ENCODE measurements at places on chromosomes 13 and 19. TPM values are rescaled to one million over a fixed set of nuclear protein-coding genes. Genes with fewer than 3 reads are reported as not detected.
A peak's percentile ranks its signal among the peaks of the same experiment; 100 is the strongest.

GRCh38 chr19:4357921-4358326 lies 14.6 kb downstream of the MPND start:
- no peak overlapping the region for H3K27ac ChIP-seq
- no peak overlapping the region for H3K4me3 ChIP-seq
- H3K36me3 ChIP-seq, result peaks cover 82% of the 10 kb centered on the region
- DNase-seq, result no peak
- H3K4me1 ChIP-seq, result no peaks in the 10 kb centered on the region

- no peak for DNase-seq
- H3K27me3 ChIP-seq, result no peaks in the 10 kb centered on the region
- H3K27ac ChIP-seq, result peak overlapping the region; percentile 98
- peaks cover 57% of the 10 kb centered on the region for H3K4me1 ChIP-seq
- H3K36me3 ChIP-seq, result peaks cover 16% of the 10 kb centered on the region
- peak overlapping the region; percentile 82 for H3K4me3 ChIP-seq
These were observed 1.1 kb downstream of the ZNF787 start for GRCh38 chr19:56120002-56120370.

- H3K36me3 ChIP-seq, result no peaks in the 10 kb centered on the region
- no peaks in the 10 kb centered on the region for H3K27me3 ChIP-seq
- DNase-seq, result peak; percentile 72
- H3K4me3 ChIP-seq, result peak overlapping the region; percentile 13
- H3K27ac ChIP-seq, result no peak overlapping the region
These were observed 45.7 kb upstream of the ZNF730 start for GRCh38 chr19:23071147-23071511.

- H3K27ac ChIP-seq, result no peak overlapping the region
- no peaks in the 10 kb centered on the region for H3K36me3 ChIP-seq
- H3K4me3 ChIP-seq, result no peak overlapping the region
- H3K27me3 ChIP-seq, result no peaks in the 10 kb centered on the region
- no peak for DNase-seq
These were observed 241.6 kb upstream of the MAB21L1 start for GRCh38 chr13:35718084-35718483.

CEACAM1 gene
- 24.0 TPM for total RNA-seq

- no peaks in the 10 kb centered on the region for H3K4me1 ChIP-seq
- DNase-seq, result no peak
- H3K4me3 ChIP-seq, result no peak overlapping the region
- no peaks in the 10 kb centered on the region for H3K36me3 ChIP-seq
These were observed 776.3 kb downstream of the EFNB2 start for GRCh38 chr13:105758918-105759860.

GRCh38 chr19:32914879-32915660 lies 45.5 kb upstream of the SLC7A9 start:
- no peaks in the 10 kb centered on the region for H3K36me3 ChIP-seq
- H3K27me3 ChIP-seq, result no peaks in the 10 kb centered on the region
- no peaks in the 10 kb centered on the region for H3K4me1 ChIP-seq

GRCh38 chr13:78827471-78827870 lies 168.5 kb upstream of the OBI1 start:
- no peak overlapping the region for H3K27ac ChIP-seq
- no peaks in the 10 kb centered on the region for H3K27me3 ChIP-seq
- DNase-seq, result no peak

- DNase-seq, result no peak
- H3K27ac ChIP-seq, result no peak overlapping the region
- no peaks in the 10 kb centered on the region for H3K27me3 ChIP-seq
These were observed 36.5 kb downstream of the TFDP1 start for GRCh38 chr13:113621046-113621445.

- H3K27ac ChIP-seq, result no peak overlapping the region
- H3K27me3 ChIP-seq, result no peaks in the 10 kb centered on the region
- H3K4me3 ChIP-seq, result no peak overlapping the region
- H3K36me3 ChIP-seq, result no peaks in the 10 kb centered on the region
- H3K4me1 ChIP-seq, result no peaks in the 10 kb centered on the region
These were observed 240.7 kb upstream of the IPO5 start for GRCh38 chr13:97712770-97713169.

- H3K4me3 ChIP-seq, result no peak overlapping the region
- H3K27me3 ChIP-seq, result peaks cover 4% of the 10 kb centered on the region
- H3K27ac ChIP-seq, result no peak overlapping the region
- no peaks in the 10 kb centered on the region for H3K36me3 ChIP-seq
- peaks cover 6% of the 10 kb centered on the region for H3K4me1 ChIP-seq
These were observed 353.8 kb downstream of the DNAJC15 start for GRCh38 chr13:43377149-43377548.

GIPR gene
- 5.4 TPM for total RNA-seq

DNA sequence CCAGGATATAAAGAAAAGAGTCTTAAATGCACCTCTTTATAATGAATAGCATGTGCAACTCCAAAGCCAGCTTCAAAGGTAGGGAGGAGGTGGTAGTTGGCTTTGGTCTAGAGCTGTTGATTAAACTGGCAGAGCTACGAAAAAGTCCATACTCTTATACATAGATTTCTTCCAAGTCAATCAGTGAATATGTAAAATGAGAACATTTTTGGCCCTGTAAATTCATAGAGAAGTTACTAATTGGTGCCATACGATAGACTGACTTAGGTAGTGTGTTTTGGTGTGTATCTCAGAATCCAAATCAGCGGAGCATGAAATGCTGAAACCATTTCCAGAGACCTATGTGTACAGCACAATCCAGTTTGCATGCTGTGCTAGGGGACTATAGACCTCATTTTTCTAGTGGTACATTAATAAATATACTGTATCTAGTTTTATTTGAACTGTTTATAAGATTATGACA lies 17.1 kb upstream of the DPY19L3 start:
- H3K36me3 ChIP-seq, result no peaks in the 10 kb centered on the region
- H3K27ac ChIP-seq, result no peak overlapping the region
- DNase-seq, result no peak
- H3K27me3 ChIP-seq, result no peaks in the 10 kb centered on the region

GRCh38 chr19:52070496-52070895 lies 21.9 kb upstream of the ZNF432 start:
- H3K36me3 ChIP-seq, result peaks cover 100% of the 10 kb centered on the region
- no peaks in the 10 kb centered on the region for H3K4me1 ChIP-seq
- H3K27ac ChIP-seq, result no peak overlapping the region
- no peak for DNase-seq
- no peaks in the 10 kb centered on the region for H3K27me3 ChIP-seq

REEP6 gene
- total RNA-seq, result 2.0 TPM

DNA sequence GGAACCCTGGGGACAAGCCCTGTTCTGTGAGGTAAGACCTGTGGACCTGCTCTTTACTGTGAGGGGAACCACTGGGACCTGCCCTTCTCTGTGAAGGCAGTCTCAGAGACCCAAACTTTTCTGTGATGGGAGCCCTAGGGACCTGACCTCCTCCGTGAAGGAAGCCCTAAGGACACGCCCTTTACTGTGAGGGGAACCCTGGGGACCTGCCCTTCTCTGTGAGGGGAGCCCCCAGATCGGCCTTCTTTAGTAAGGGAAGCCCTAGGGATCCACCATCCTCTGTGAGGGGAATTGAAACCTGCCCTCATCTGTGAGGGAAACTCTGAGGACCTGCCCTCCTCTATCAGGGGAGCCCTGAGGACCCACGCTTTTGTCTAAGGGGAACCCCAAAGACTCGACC lies 343.5 kb downstream of the UQCRFS1 start:
- H3K4me3 ChIP-seq, result no peak overlapping the region
- no peaks in the 10 kb centered on the region for H3K36me3 ChIP-seq
- DNase-seq, result no peak
- no peaks in the 10 kb centered on the region for H3K4me1 ChIP-seq

OR7D2 gene
- 0.10 TPM for total RNA-seq

DNA sequence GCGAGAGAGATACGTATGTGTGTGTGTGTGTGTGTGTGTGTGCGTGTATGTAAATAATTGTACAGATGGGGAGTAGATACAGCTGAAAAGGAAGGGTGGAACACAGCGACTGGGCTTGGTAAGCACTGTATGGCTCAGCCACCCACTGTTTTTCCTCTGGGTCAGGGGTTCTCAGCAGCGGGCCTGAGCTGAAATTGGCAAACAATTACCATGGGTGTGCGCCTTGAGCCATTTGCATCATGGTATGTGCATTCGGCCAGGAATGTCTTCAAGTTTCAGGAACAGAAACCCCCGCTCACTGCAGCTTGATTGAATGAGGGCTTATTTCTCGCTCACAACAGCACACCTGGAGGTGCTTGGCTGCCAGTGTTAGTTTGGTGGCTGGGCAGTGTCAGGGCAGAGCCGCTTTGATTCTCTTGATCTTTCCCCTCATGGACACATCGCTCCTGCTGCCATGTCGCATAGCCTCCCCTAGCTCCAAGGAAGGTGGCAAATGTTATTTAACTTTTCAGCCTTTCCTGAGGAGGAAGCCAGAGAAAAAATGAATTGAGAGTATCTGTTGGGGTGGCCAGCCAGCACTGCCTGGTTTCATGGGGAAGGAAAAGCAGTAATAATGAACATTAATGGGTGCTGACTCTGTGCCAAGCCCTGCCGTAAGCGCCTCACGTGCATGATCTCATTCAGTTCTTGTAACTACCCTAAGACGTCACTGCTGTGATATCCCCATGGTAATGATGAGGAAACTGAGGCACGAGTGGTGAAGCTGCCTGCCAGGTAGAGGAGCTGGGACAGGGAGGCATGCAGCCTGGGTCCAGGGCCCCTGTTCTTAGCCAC lies 126.9 kb downstream of the SIPA1L3 start:
- H3K27ac ChIP-seq, result no peak overlapping the region
- H3K4me1 ChIP-seq, result peaks cover 24% of the 10 kb centered on the region
- H3K27me3 ChIP-seq, result no peaks in the 10 kb centered on the region
- H3K4me3 ChIP-seq, result no peak overlapping the region
- no peaks in the 10 kb centered on the region for H3K36me3 ChIP-seq
- peak; percentile 20 for DNase-seq

- DNase-seq, result no peak
- no peak overlapping the region for H3K27ac ChIP-seq
- no peak overlapping the region for H3K4me3 ChIP-seq
These were observed 202.3 kb upstream of the KLHL1 start for GRCh38 chr13:70310396-70311119.

GRCh38 chr13:96053003-96053703 lies at the start of gene UGGT2:
TSS of gene UGGT2 (minus strand) at chr13:96053401. CDS start at chr13:96053312, 89 bp downstream.
- H3K4me3 ChIP-seq, result peak within 1 kb of the TSS; percentile 91
- H3K27me3 ChIP-seq, result no peaks in the 10 kb centered on the region
- peaks cover 5% of the 10 kb centered on the region for H3K4me1 ChIP-seq

DNA sequence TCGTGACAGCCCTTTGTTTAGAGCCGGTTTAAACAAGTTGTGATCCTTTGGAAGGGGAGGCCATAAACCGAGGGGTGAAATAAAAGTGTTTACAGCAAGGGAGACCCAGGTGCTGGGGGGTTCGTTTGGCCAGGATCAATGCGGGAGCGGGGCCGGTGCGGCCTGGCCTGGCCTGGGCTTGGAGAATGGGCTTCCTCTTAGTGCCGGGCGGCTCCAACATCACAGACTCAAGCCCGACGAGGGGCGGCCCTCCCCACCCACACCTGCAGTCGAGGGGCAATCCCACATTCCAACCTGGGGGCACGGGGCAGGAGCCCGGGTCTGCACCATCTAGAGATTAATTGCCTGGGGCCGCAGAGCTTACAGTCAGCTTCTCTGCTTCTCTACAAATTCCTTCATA lies 42.8 kb upstream of the GTF3A start:
- H3K36me3 ChIP-seq, result no peaks in the 10 kb centered on the region
- peaks cover 16% of the 10 kb centered on the region for H3K27me3 ChIP-seq
- H3K4me1 ChIP-seq, result no peaks in the 10 kb centered on the region

- DNase-seq, result no peak
- no peak overlapping the region for H3K4me3 ChIP-seq
- no peaks in the 10 kb centered on the region for H3K36me3 ChIP-seq
These were observed 930.3 kb upstream of the PCDH9 start for GRCh38 chr13:68160466-68160865.

DNA sequence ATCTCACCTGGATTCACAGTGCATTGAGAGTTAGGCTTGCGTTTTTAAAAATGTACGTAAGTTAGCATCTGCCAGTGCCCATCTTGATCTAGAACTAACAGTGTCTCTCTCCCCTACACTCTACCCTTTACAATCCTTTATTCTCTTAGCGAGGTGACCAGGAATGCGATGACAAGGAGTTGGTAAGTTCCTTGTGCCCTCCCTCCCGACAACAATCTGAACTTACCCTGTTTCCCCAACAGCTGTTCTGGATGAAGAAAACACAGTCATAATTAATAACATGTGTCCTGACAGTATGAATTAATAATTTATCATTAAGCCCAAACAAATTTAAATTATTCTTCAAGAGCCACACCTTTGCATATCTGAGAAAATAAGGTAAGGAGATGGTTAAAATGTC lies 6.3 kb downstream of the TSHZ3 start:
- H3K36me3 ChIP-seq, result no peaks in the 10 kb centered on the region
- H3K27me3 ChIP-seq, result peaks cover 48% of the 10 kb centered on the region
- no peak overlapping the region for H3K4me3 ChIP-seq
- DNase-seq, result no peak
- no peak overlapping the region for H3K27ac ChIP-seq

ZGLP1 gene
- total RNA-seq, result 7.8 TPM

GRCh38 chr13:59843040-59843439 lies 320.7 kb downstream of the DIAPH3 start:
- H3K27ac ChIP-seq, result no peak overlapping the region
- no peak for DNase-seq
- H3K27me3 ChIP-seq, result no peaks in the 10 kb centered on the region
- no peaks in the 10 kb centered on the region for H3K36me3 ChIP-seq

CRX gene
- not detected for total RNA-seq

- H3K27ac ChIP-seq, result no peak overlapping the region
- H3K4me1 ChIP-seq, result no peaks in the 10 kb centered on the region
- no peaks in the 10 kb centered on the region for H3K36me3 ChIP-seq
- H3K27me3 ChIP-seq, result no peaks in the 10 kb centered on the region
These were observed 121.1 kb upstream of the MYO16 start for GRCh38 chr13:108508263-108508662.

DNA sequence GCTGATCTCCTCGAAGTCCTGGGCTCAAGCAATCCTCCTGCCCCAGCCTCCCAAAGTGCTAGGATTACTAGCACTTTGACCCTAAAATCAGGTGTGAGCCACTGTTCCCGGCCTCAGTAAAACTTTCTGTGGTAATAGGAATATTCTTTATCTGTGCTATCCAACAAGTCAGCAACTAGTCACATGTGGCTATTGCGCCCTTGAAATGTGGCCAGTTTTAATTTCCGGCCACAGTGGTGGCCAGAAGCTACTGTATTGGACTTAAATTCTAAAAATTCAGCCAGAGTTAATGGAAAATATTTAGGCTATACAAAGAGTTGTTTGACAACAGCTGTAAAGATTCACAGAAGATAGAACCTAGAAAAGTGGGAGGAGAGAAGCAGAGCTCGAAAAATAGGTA lies 30.0 kb downstream of the KEAP1 start:
- no peak overlapping the region for H3K4me3 ChIP-seq
- no peaks in the 10 kb centered on the region for H3K27me3 ChIP-seq
- no peak for DNase-seq
- no peaks in the 10 kb centered on the region for H3K36me3 ChIP-seq
- H3K27ac ChIP-seq, result no peak overlapping the region

- DNase-seq, result no peak
- no peak overlapping the region for H3K27ac ChIP-seq
- H3K4me1 ChIP-seq, result no peaks in the 10 kb centered on the region
- no peak overlapping the region for H3K4me3 ChIP-seq
- no peaks in the 10 kb centered on the region for H3K36me3 ChIP-seq
- no peaks in the 10 kb centered on the region for H3K27me3 ChIP-seq
These were observed 58.2 kb downstream of the TSHZ3 start for GRCh38 chr19:31290931-31291590.
